CD8-positive, alpha-beta T cell (primary cell): ENCODE measurements at places on chromosomes 12 and 14.
A peak's percentile ranks its signal among the peaks of the same experiment; 100 is the strongest.

- DNase-seq, result no peak
These were observed 88.9 kb upstream of the BTG1 start for GRCh38 chr12:92234533-92234932.

DNA sequence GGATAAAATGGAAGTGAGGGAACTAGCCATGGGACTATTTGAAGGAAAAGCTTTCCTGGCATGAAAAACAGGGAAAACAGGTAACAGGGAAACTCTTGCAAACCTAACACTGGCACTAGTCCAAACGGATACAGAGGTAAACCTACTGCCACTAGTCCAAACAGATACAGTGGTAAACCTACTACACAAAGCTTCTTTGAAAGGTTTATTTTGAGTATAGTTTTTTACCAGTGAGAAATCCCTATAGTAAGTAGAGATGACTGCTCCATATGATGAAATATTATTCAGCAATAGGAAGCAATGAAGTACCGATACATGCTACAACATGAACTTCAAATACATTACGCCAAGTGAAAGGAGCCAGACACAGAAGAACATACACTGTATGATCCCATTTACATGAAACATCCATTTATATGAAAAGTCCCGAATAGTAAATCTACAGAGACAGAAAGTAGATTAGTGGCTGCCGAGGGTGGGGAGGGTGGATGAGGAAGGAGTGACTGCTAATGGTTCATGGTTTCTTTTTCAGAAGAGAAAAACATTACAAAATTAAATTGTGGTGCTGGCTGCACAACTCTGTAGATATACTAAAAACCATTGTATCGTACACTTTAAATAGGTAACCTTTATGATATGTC lies 25.5 kb downstream of the SPTLC2 start:
- DNase-seq, result no peak

DNA sequence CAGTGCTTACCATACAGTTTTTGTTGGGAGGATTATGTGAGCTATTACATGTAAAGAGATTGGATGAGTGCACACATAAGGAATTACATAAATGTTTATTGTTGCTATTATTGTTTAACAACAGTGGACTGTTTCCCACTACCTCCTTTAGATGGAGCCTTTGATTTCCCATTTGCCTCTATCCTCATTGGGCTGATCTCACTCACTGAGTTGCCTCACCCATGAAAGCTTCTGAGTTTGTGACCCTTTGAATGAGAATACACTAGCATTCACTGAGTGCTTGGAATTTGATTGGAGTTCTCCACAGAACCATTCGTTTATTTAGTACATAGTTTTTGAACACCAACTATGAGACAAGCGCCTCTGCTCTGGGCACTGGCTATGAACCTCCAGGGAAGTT lies 121.0 kb downstream of the HELB start:
- no peak for DNase-seq

- no peak for DNase-seq
These were observed 166.2 kb downstream of the ADGRD1 start for GRCh38 chr12:131119936-131120335.

GRCh38 chr12:84874125-84874824 lies 38.3 kb downstream of the SLC6A15 start:
- DNase-seq, result no peak

GRCh38 chr12:119090865-119091264 lies 87.9 kb upstream of the HSPB8 start:
- DNase-seq, result no peak

DNA sequence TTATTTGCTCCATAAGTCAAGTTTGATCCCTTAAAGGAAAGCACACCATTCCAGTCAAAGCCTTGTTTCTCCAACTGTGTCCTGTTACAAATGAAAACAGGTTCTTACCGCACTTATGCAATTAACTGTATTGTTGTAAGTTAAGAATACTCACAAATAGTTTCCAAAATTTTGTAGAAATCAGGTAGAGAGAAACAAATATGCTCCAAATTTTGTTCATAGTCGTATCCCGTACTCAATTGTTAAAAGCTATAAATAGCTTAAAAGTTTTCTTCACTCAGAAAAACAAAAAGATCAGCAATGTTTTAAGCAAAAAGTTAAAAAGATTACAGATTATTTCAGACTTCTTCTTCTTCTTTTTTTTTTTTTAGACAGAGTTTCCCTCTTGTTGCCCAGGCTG lies 4.0 kb upstream of the AACS start:
- no peak for DNase-seq

DNA sequence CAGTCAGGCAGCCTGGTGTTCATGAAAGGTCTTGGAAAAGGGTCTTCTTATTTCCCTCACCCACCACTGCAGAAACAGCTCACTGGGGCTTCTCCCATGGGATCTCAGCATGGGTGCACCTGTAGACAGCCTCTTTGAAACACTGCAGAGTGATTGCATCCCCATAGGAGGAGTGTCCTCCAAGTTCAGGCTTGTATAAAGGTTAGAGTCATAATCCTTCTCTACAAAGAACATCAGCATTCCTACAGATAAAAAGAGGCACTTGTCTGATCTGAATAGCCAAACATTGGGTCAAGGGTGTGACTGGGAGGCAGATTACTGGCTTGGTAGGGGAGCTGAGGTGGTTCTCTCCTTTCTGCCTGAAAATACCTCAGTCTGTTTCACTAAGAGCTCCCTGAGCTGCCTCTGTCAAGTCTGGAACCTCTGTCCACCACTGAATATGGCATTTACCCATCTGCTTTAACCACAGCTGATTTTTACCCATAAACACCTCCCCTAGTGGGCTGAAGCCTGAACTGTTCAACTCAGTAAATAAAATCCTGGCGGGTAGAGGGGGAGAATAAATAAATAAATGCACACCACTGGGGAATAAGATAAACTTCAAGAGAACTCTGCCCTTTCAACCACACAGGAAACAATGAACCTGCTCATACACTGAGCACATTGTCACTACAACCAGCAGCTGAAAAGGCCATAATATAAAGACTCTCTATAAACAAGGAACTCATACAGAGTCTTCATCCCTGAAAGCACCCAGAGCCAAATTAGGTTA lies 120.7 kb upstream of the SCAF11 start:
- no peak for DNase-seq

- no peak for DNase-seq
These were observed 127.8 kb upstream of the RFLNA start for GRCh38 chr12:124167141-124167540.

DNA sequence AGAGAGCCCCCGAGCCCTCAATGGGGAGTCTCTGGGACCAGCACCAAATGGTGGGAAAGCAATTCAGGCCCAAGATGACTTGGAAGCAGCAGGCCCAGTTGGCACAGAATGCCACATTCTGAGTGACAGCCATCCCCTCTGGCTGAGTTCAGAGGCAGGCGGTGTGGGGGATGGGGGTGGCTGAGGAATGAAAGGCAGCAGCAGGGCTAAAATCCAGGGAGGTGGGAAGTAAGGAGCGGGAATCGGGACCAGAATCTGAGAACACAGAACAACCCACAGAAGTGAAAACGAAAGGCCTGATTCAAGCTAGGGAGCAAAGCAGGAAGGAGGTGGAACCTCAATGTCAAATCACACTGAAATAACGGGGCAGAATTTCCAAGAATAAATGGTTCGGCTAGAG lies 171.2 kb downstream of the CALM1 start:
- no peak for DNase-seq

- DNase-seq, result no peak
These were observed 35.9 kb downstream of the ACADS start for GRCh38 chr12:120761519-120761934.

DNA sequence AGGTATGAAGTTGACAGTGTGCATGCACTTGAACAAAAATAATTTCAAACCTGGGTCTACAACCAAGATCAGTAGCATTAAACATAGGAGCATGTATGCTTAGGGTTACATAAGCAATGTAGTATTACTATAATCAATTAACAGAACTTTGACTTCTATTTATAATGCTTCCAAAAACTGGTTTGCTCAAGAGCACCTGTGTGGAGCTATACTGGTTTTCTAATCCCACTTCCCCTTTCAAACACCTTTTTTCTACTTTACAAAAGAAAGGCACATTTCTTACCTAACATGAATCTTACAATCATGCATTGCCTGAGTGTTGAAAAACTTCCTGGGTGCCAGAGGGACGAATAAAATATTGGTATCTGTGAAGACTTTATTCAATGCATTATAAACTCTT lies 72.7 kb downstream of the EFCAB11 start:
- DNase-seq, result no peak

- DNase-seq, result peak; percentile 6
These were observed 45.7 kb upstream of the ITPR2 start for GRCh38 chr12:26878661-26879119.

- no peak for DNase-seq
These were observed 14.2 kb downstream of the RPS6KL1 start for GRCh38 chr14:74908861-74909341.

DNA sequence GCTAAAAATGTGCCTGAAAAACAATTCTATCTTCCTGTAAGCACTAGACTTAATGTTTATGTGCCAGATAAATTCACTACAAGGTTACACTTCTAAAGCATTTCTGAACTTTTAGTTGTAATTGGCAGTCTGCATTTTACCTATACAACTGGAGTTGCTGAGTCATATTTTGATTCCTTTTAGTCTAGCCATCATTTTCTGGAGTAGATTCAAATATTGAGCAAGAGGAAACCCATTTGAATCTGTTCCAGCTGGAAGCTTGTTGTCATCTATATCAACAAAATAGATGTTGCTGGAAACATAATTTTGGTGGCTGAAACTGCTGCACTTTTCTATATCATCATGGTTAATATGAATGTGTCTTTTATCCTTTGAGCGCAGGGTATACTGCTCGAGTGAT lies 122.2 kb upstream of the CCDC175 start:
- DNase-seq, result no peak

DNA sequence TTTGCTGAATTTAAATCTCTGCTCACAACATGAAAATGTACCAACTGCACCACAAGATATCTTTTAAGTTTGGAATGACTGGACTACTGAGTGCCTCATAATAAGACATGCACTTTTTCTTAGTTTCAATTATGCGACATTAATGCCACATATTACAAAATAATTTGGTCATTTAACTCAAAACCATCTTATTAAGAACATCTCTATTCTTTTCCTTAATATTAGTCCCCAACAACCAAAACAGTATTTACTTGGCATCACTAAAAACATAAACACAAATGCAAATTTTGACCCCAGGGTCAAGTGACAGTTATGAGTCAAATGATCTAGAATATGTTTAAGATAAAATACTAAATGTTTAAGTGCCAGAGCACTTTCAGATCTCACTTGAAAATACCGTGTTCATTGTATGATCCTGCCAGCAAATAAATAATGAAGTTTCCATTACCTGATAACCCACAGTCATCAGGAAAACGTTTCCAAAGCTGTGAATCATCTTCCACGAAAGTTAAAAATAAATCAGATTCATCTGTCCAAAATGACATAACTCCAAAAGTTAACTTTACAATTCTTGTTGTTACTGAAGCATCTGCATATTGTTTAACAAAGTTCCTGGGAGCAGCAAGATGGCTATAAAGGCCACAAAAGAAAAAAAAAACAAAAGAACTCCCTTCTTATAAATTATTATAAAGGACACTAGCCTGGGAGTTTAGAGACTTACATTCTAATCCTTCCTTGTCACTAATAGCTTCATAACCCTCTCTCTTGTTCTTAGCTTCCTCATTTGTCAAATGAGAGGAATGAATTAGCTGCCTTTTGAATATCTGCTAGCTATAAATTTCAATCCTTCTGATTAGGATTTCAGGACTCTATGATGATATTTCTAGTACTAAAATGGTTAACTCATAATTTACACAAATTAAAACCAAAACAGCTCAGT lies 30.5 kb upstream of the AP4S1 start:
- no peak for DNase-seq

DNA sequence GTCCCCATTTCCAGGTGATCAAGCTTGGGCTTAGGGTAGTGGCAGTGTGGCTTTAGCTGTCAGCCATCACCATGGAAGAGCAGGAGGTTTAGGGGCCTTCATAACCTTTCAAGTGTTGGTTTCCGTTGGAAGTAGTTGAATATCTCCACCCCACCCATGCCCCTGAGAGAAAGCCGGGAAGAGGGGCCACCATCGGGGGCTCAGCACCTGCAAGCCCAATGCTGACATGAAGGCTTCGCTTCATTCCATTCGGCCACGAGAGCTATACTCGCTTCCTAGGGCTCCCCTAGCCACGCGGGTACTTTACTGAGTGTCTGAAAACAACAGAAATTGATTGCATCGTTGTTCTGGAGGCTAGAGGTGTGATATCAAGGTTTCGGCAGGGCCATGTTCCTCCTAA lies 234.8 kb downstream of the ZFP36L1 start:
- DNase-seq, result no peak

DNA sequence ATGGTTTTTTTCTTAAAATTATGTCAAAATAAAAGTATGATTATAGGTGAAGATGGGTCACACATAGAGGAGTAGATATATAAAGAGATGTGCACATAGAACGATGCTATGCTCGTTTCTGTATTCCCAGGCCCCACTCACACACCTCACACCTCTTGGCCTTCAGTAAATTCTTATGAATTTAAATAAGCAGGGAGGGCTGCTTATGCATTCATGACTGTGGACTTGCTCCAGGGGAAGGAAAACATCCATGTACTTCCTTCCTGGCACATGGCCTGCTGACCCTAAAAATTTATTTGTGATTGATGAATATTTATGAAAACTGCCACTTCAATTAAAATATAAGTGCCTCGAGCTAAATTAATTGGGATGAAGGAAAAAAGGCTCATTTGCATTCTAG lies 1306.7 kb upstream of the TMEM132C start:
- no peak for DNase-seq

DNA sequence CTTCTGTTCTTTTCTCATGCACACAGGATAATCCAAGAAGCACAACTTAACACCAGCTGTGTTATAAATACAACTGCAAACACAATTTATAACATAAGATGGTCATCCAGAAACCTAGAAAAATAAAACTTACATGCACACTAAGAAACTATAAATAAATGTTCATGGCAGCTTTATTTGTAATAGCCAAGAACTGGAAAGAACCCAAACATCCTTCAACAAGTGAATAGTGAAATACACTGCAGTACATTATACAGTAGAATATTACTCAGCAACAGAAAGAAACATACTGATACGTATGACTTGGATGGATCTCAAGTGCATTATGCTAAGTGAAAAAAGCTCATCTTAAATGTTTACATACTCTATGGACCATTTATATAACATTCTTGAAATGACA lies 132.7 kb downstream of the SPTSSA start:
- no peak for DNase-seq

DNA sequence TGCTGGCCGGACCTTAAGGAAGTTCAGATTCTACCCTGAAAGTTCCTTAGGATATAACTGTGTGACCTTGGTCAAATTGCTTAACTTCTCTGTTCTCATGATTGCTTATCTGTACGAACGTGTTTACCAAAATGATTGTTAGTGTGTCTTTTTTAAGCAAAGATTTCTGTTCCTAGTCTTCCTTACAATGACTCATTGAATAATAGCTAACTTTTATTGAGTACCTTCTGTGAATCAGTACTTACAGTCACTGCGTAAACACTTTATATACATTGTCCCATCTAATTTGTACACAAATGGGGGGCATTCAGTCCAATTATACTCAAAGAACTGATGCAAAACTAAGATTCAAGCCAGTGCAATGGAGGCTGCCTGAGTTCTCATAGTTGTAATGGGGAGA lies 4.2 kb upstream of the TMEM30B start:
- no peak for DNase-seq

- no peak for DNase-seq
These were observed 1127.0 kb downstream of the BCL11B start for GRCh38 chr14:98144964-98145363.
